ENCODE measurements at places on chromosomes 16 and 17.

DNA sequence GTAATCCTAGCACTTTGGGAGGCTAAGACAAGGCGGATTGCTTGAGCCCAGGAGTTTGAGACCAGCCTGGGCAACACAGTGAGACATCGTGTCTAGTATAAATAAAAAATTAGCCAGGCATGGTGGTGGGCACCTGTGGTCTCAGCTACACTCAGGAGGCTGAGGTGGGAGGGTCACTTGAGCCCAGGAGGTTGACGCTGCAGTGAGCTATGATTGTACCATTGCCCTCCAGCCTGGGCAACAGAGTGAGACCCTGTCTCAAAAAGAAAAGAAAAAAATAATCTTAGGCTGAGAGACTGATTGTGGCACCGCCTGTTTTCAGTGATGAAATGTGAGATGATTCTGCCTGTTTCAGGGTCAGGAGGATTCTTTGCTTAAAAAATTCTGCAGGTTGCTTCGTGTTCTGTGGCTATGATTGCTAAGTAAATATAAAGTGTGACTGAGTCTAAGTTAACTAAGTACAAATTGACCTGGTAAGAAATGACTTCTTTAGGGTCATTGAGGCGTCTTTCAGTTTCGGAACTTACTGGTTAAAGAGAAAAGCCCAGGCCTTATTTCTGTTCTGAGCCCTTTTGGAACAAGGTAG lies 128.3 kb downstream of the SOCS1 start:
- no peak for DNase-seq

DNA sequence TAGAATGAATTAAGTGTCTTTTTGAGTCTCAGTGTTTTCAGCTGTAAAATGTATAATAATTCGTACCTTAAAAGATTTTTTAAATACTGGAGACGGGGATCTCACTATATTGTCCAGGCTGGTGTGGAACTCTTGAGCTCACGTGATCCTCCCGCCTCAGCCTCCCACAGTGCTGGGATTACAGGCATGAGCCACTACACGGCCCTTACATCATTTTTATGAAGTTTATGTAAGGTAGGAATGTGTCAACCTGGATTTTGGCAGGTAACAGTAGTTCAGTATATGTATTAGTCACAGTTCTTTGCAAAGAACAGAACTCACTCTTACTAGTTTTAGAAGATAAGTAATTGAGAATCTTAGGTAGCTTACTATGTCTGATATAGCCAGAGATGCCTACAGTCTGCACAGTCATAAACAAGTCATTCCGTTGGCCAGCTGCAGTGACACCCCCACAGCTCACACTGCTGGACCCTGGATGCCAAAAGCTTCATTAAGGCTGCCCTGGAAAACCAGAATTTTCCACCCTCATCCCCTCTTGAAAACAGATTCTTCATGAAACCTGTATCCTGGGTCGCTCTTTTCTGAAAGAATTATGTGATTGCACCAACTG lies 583 bp upstream of the COX6A2 start:
- no peak for DNase-seq

GRCh38 chr16:11564046-11564926 lies 22.4 kb downstream of the LITAF start:
- DNase-seq = no peak

GRCh38 chr17:79217473-79218135 lies 143.0 kb downstream of the ENGASE start:
- no peak for DNase-seq

DNA sequence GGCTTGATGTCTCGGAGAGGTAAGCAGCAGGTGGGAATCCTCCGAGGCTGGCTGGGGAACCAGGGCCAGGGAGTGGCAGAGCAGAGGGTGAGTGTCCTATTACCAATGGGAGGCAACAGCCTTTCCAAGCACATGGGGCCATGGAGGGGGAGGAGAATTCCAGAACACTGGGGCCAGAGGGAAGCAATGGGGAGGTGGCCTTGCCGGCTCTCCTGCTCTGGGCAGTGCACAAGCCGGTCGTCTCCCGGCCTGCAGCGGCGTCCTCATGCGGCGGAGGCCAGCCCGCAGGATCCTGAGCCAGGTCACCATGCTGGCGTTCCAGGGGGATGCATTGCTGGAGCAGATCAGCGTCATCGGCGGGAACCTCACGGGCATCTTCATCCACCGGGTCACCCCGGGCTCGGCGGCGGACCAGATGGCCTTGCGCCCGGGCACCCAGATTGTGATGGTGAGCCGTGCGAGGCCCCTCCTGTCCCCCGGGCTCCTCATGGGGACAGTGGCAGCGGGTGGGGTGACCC lies 21.9 kb downstream of the SGSH start:
- DNase-seq = no peak

- no peak for DNase-seq
These were observed 362.6 kb downstream of the CNTNAP4 start for GRCh38 chr16:76639685-76640289.

DNA sequence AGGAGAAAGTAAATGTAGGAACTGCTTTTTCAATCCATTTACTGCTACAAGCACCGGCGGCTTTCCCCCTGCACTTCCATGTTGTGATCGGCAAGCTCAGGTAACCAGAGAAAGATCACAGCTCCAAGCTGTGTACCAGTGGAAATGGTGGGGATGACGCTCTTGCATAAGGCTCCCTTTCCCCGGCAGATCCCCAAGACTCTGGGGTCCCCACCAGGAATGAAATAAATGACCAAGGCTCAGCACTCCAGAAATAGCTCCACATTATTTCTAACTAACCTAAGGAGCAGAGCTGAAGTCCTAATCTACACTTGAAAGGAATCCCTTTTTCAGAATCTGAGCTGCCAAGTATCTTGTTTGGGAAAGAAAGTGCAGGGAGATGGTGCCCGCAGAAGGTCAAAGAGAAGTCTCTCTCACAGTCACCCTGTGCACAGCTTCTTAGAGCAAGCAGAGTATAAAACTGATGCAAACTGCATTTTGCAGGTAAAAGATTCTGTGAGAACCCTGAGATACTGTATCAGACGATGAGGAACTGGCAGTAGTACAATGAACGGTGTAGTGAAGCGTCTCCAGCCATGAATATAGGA lies 11.1 kb downstream of the GRB2 start:
- DNase-seq = no peak

GRCh38 chr17:51672065-51672464 lies 411.7 kb downstream of the UTP18 start:
- DNase-seq = no peak

- no peak for DNase-seq
These were observed 86.3 kb downstream of the VPS53 start for GRCh38 chr17:628089-628941.

GRCh38 chr16:83955218-83956130 lies 2.4 kb downstream of the OSGIN1 start:
- no peak for DNase-seq

GRCh38 chr17:64520359-64520758 lies 13.6 kb downstream of the CEP95 start:
- DNase-seq = no peak

DNA sequence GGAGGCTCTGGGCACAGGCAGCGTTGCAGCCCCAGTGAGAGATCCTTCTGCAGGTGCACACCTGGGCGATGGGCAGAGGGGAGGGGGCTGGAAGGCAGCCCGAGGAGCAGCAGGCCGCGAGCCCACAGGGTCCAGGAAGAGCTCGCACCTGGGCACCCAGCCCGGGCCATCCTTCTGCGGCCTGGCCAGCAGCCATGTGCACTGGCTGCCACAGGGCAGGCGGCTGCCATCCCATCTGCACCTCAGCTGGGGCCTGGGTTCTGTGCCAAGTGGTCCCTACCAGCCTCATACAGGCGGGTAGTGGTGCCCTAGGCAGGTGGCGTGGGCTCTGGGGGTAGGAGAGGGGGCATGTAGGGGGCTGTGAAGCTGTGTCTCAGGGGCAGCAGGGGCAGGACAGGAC lies 197.2 kb downstream of the RBFOX3 start:
- DNase-seq = no peak

GRCh38 chr17:32565401-32565800 lies 78.6 kb downstream of the CDK5R1 start:
- no peak for DNase-seq

- DNase-seq = peak; percentile 38
These were observed 2.9 kb upstream of the BCL6B start for GRCh38 chr17:7019839-7020519.

GRCh38 chr17:35183332-35183731 lies 10.9 kb downstream of the SLC35G3 start:
- no peak for DNase-seq

DNA sequence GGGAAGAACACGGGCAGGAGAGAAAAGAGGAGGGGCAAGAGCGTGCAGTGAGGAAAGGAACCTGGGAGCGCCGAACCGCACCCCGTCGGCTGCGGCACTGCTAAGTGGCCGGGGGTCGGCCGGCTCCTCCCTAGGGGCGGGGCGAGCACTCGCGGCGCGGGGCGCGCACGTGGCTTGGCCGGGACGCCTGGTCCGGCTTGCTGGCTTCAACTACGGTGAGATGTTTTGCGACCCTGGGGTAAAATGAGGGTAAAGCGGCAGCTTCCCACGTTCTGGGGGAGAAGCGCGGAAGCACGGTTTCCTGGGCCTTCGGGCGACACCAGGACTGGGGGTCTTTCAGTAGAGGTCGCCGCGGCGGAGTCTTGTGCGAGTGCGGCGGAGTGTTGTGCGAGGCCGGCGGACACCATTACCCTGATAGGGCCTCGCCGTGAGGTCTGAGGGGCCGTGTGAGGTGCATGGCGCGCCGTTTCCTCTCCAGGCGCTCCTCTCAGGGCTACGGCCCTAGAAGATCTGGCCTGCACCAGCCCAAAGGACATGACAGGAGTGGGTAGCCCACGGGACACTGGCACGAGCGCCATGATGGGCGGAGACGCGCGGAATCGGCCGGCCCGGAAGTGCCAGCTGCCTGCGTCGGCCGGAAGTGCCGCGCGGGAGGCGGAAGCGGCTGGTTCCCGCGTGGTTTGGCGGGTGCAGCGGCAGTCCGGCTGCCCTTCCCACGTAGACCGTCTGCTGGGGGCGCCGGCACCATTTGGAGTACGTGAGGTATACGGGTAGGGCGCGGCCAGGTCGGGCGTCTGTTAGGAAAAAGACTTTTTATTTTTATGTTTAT lies at the start of the genes MYO19 and PIGW:
Gene MYO19 (minus strand): TSS at position 29 of the 829 bp plus-strand sequence. CDS start 2,330 bp downstream, outside the sequence.
Gene PIGW (plus strand): TSS at position 148 of the 829 bp plus-strand sequence. CDS start 2,115 bp downstream, outside the sequence.
- peak; percentile 65 for DNase-seq

- no peak for DNase-seq
These were observed 419.1 kb upstream of the RBFOX1 start for GRCh38 chr16:6913566-6913965.

- no peak for DNase-seq
These were observed 8.6 kb upstream of the DNAH9 start for GRCh38 chr17:11589716-11590115.

GRCh38 chr17:32299580-32300164 lies 34.0 kb downstream of the RHBDL3 start:
- no peak for DNase-seq

DNA sequence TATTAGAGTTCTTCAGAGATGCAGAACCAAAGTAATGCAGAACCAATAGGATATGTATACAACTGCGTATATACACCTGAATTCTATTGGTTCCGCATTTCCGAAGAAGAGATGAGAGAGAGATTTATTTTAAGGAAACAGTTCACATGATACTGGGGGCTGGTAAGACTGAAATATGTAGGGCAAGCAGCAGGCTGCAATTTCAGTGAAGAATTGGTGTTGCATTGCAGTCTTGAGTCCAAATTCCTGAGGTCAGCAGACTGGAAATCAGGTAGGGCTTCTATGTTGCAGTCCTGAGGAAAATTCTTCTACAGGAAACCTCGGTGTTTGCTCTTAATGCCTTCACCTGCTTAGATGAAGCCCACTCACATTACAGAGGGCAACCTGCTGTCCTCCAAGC lies 128.2 kb upstream of the MED13 start:
- no peak for DNase-seq

- DNase-seq = peak; percentile 14
These were observed 7.0 kb upstream of the C1QTNF8 start for GRCh38 chr16:1102921-1103635.

- DNase-seq = no peak
These were observed 35.2 kb downstream of the GJC1 start for GRCh38 chr17:44794851-44795413.

DNA sequence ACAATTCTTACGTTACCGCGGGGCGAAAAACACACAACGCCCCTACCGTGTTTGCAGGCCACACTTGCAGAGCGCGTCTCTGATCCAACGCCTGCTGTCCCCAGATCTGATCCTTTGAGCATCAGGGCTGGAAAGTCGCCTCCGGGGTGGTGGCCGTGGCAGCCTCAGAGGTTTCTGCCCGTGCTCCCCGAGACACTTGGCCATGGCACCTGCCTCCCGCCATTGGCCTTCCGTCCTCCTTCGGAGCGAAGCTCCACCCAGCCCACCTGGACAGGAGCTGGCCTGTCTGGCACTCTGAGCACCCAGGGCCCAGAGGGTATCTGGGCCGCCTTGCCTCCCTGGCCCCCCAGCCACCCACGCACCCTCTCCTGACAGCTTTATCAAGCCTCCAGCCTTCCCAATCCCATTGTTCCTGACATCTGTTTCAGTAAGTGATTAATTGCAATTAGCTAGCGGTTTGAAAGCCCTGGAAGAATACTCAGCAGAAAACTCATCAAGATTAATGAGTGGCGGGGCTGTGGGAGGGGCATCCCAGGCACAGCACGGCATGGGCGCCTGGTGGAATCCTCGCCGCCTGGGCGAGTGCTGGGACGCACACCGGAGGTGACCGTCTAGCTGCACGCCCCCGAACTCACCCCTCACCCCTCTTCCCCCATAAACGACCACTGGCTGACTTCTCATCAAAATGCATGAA lies 181.5 kb upstream of the GSE1 start:
- DNase-seq = no peak

- DNase-seq = no peak
These were observed 477.4 kb downstream of the SLC39A11 start for GRCh38 chr17:72614871-72615626.

DNA sequence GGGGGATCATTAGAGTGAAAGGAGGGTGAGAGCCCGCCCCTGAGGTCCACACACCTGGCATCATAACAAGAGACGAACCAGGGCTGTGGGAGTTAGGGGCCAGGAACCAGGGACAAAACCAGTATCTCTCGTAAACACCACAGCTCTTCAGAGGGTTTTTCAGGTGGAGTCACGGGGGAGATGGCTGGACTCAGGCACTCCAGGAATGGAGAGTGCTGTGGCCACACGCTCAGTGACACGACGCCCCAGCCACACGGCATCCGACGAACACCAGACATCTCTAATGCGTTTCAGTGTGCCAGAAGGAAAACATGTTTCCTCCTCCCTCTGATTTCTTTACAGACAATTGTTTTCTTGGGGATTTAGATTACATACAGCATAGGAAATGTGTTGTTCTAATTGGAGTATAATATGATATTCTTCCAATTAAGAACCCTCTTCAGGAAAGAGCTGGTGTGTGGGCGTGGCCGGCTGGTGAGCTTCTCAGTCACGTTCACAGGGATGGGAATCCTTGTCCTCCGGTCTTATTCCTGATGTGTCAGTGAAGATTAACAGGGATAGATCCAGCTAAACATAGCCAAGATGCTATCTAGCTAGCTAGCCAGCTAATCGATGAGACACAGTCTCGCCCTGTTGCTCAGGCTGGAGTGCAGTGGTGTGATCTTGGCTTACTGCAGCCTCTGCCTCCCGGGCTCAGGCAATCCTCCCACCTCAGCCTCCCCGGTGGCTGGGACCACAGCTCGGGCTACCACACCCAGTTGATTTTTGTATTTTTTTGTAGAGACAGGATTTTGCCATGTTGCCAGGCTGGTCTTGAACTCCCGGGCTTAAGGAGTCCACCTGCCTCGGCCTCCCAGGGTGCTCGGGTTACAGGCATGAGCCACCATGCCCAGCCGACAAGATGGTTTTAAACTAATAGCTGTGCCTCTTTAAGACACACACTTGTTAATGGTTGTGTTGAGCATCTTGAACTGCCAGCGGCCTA lies 98.6 kb downstream of the BANP start:
- no peak for DNase-seq
